Activated naive CD4-positive, alpha-beta T cell treated with Interleukin-2 at 50 U/mL for 16 hours (primary cell): ENCODE measurements at places on chromosomes 2 and 18.

DNA sequence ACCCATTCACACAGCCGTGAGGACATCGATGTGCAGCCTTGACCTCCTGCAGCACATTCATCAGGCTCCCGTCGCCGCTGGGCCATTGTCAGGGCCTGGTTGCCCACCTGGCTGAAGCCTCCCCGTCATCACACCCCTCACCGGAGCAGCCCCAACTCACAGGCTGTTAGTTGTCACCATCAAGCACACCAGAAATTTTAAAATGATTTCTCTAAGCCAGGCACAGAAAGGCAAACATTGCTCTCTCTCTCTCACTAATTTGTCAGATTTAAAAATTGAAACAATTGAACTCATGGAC is 167.1 kb downstream of the RTP5 start:
- no peak for DNase-seq

DNA sequence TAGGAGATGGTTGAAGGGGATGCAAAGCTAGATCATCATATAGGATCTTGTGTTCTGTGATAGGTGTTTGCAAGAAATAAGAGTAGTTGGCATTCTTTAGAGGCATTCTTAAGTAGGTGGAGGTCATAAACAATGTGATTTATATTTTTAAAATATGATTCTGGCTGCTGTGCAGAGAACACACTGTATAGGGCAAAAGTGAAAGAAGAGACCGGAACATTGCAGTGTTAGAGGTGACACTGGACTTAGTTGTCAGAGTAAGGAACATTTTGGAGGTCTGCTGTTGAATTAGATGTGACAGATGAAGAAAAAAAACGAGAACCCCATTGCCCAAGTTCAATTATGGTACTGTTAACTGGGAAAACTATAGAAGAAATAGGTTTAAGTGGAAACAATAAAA is 37.7 kb downstream of the HAT1 start:
- no peak for DNase-seq

DNA sequence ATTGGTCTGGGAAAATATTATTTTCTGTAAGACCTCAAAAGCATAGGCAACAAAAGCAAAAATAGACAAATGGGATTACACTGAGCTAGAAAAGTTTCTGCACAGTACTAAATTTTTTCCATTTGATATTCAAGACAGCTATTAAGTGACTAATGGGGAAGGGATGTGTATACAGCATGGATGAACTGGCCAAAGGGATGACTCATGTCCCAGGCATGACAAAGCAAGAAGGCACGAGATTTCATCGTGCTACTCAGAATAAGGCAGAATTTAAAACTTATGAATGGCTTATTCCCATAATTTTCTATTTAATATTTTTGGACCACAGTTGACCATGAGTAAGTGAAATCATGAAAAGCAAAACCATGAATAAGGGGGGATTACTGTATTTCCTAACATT is 1250.1 kb upstream of the GYPC start:
- DNase-seq, result no peak

DNA sequence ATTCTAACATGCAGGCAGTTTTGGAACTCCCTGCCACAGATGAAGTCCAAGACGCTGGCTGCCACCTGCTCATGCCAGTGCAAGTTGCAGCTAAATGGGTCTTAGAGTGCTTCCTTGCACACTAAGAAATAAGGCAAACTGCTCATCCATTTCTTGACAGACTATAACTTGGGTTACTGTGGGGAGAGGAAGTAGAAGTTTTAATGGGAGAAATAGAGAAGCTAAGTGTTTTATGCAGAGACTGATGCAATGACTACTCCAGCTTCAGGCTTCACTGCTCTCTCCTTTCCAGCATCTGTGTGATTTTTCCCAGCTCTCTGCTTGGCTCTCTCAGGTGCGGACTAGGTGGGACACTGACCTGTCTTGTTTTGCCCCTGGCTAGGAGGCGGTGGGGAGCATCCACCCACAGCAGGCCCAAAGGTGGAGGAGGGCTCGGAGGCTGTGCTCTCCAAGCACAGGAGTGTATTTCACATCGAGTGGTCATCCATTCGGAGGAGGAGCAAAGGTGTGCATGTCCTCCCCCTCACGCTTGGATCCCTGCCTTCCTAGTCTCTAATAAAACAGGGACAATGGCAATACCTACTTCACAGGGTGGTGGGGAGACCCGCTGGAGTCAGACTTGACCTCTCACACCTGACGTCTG is 48.2 kb downstream of the SLC14A2 start:
- DNase-seq, result no peak

- no peak for DNase-seq
Measured at GRCh38 chr18:58847383-58848071, 17.1 kb upstream of the ZNF532 start.

DNA sequence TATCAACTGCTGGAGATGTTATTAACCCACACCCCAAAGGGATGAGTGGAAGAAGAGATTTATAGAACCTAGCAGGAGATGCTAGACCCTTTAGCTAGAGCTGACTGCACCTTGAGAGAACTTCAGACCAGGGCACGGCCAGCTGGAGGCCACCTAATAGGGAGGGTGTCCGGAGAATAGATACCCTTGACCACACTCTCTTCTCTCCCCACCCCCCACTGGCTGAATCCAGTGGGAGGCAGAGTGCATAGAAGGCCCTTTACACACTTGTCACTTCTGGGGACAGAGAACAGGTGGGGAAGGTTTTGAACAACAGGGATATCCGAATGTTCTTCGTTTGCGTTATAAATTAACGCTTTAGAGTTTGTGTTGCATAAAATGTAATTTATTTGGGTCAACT is 84.6 kb downstream of the PHLPP1 start:
- no peak for DNase-seq

GRCh38 chr2:98598781-98599428 is 9.4 kb downstream of the COA5 start:
- no peak for DNase-seq

- DNase-seq, result no peak
Measured at GRCh38 chr18:79425569-79425886, 29.8 kb downstream of the NFATC1 start.

DNA sequence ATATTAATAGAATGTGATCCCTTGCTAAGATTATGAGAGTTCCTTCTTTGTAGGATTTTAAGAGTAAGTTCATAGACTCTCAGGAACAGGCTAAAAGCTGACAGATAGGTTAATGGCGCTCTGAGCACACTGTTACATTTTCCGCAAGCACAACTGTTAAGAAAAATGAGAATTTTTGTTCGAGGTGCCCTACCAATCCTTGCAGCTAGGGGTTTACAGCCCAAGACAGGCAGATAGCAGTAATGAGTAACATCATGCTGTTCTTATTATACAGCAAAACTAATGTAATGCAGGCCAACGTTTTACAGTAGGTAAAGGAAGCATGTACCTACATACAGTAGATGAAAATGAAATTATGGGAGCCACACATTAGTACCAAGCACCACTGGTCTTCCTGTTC is 11.2 kb upstream of the BOD1L2 start:
- DNase-seq, result no peak

GRCh38 chr2:105882341-105882740 is 137.6 kb downstream of the NCK2 start:
- DNase-seq, result no peak

DNA sequence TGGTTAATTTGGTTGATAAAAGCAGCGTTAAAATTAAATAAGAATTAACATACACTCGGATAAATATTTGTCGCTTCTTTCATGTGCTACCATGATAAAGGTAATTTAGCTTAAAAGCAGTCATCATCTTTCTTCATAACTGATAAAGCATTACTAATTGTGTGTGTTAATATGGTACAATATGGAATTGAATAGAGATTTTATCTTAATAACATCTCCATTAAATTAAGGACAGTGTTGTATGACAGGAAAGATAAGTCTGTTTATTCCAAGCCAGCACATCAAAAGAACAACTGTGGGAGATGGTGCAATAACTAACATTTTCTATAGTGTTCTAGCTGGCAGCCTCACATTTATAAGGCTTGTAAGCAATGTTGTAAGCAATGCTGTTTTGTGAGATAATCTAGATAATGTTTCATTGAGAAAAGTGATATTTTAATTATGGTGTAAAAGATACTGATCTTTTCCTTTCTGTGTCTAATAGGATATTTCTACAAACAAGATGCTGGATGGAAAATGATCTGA is 64.4 kb upstream of the AFF3 start:
- DNase-seq, result no peak

- DNase-seq, result no peak
Measured at GRCh38 chr18:34957119-34957863, 83.9 kb upstream of the MAPRE2 start.

GRCh38 chr18:58370612-58371011 is 258.3 kb downstream of the ALPK2 start:
- no peak for DNase-seq

DNA sequence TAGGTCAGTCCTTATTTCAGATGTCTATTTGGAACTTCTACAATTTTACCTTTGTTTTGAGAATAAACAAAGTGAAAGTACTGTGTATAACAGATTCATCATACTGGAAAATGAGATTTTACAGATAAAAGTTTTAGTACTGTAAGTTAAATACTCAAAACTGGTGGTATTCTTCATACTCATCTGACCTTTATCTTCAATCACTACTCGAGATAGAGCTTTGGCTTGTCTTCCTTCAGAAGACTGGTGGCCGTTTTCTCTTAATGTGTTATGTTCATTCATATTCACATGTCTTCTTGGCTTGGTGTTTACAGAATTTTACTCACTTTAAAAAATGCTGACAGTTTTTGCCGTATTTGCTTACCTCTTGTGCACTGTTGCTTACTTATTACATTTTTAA is 2.1 kb downstream of the SPOPL start:
- no peak for DNase-seq

GRCh38 chr2:219425238-219426067 is 7.3 kb downstream of the DES start:
- DNase-seq, result no peak

- DNase-seq, result no peak
Measured at GRCh38 chr2:202418027-202418426, 41.9 kb downstream of the BMPR2 start.

GRCh38 chr18:13336841-13337240 is 118.3 kb downstream of the LDLRAD4 start:
- DNase-seq, result no peak

GRCh38 chr2:119647440-119648169 is 31.4 kb upstream of the TMEM177 start:
- no peak for DNase-seq

DNA sequence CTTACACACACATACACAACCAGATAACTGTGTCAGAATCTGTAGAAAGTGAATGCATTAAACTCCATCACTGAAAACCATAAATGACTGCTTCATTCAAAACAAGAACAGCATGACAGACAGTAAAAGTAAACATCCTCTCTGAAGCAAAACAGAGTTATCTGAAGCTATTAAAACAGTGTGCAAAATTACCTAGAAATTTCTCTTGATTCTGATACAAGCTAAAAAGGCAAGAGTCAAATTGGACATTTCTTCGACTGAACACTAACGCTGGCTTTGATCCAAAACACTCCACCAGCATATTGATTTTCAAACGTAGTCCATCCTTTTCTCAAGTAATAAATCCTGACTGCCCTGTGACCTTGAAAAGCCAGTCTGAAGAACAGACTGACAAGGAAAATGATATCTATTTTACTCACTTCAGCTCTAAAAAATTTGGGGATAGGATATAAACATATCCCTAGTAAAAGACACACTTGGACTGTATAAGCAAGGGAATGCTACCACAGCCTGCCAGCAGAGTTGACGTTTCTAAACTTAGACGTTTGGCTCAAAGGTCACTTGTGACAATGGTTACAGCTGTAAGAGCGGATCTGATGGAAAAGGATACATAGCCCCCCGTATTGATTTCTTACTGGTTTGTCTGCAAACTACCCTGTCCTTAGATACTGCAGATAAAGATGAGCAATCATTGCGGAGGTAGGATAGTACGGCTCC is 128.9 kb upstream of the ITGB6 start:
- DNase-seq, result no peak

DNA sequence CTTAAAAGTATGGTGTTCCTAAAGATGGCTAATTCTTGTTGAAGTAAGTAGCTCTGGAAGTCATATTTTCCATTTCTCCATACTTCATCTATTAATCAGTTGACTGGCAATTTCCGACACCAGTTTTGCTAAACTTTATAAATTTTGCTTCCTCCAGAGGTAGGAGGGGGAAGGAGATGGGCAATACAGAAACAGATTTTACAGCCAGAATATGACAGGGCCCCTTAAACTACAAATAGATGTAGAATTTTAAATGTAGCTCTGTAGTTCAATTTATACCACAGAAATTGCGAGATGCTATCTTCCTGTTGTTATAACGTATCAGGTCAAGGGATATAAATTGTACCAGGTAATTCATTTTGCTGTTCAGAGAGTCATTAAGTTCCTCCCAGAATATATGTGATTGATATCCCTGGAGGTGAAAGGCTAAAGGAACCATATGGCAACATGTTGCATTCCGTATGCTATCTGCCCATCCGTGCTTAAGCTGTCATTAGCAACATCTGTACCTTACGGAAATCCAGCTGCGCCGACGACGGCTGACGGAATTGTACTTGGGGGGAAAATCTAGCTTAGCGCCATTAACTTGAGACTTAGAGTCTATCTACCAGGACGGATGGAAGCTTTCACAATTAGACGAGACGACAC is 8.4 kb upstream of the NR4A2 start:
- DNase-seq, result peak; percentile 42

GRCh38 chr18:59272221-59272888 is 899 bp downstream of the RAX start:
- DNase-seq, result no peak

DNA sequence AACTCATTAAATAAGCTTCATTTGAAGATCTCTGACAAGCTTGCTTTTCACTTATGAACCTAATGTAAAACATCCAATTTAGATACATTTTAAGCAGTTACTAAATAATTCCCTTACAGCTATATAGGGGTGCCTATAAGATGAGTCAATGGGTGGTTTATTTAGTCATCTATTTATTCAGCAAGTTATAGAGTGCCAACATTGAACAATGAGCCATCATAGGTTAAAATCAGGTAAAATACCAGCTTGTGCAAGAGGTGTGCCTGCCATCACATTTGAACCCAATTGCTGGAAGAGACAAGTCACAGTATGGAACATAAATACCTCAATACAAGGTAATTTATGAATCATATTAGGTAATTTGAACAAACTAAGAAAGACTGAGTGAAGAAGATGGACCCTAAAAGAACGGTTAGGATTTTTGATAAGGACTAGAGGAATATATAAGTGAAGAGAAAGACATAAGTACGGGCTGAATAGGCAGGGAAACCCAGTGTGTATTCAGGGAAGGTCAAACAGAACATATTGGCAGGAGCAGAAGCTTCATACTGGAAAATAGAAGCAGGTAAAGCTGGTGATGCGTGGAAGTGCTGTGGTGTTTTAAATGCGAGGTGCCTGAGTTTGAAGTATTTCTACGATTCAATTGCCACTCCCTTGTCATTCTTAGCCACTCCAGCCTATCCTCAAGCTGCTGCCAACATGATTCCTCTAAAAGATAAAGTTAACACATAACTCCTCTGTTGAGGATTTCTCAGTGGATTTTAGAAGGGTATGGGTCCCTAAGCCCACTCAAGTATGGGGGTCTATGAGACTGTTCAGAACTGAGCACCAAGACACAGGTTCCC is 18.9 kb upstream of the STAT4 start:
- no peak for DNase-seq

GRCh38 chr2:170271340-170271739 is 93.4 kb downstream of the MYO3B start:
- no peak for DNase-seq
